Fibroblast of upper back skin (primary cell): ENCODE measurements at places on chromosomes 6 and 20.

DNA sequence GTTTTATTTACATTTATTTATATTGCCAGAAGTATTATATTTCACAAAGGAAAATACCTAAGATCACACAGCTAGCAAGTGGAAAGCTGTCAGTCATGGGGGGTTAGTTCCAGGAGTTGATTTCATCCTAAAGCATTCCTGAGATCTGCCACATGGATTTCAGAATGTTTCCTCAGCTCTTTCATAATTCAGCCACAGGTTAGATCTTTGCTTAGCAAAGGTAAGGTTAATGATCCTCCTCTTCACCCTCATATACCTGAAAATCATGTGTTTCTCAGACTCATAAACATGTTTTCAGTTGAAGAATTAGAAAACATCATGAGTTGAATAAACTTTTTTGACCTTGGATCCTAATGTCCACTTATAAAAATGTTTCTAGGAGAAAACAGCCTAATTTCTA lies 215.4 kb downstream of the ARHGAP18 start:
- no peak for DNase-seq

- no peak for DNase-seq
Measured at GRCh38 chr20:21391185-21391971, 5.9 kb downstream of the NKX2-4 start.

DNA sequence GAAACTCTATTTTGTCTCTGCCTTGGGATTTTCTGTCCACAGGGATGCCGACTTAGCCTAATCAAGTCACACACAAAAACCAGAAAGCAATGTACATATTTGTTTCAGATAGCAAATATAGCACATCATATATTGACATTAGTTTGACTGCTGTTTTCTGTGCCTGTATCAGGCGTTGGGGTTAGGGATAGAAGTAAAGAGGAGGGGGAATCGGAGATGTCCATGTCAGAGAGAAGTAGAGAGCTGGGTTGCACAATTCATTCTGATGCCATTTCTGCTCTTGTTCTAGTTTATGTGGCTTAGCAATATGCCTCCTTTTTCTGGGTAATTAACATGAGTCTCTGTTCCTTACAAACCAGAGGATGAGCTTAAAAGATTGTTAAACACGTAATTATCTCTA lies 14.7 kb upstream of the IPCEF1 start:
- DNase-seq, result no peak

DNA sequence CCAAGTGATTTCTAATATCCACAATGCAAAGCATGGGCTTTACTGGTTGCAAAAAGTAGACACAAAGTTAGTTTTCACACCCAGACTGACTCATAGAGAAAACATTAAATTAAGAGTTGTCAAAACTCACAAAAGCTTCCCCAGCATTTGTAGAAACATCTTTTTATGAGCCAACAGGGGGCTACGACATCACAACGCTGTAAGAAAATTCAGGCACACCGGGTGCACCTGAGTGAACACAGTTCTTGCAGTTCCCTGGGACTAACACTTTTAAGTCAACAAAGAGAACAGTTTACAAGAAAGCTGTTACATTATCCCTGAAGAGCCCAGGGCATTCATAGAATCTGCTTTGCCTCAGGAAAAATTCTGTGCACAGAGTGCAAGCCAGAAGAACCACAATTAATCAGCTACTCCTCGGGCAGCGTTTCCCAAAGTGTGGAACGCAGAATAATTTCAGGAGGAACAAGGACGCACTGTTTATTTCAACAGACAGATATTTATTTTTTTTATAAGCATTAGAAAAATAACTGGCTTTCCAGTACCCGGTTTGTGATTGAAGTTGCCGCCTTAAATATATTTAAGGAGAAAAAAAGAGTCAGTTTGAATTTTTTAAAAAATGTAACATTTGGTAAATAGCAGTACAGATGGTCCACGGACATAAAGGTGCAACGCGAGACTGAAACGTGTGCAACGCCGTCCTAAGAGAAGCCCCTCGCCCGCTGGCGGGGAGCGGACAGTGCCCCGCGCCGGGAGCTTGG lies 1.2 kb downstream of the NCOA5 start:
- DNase-seq, result peak; percentile 9

DNA sequence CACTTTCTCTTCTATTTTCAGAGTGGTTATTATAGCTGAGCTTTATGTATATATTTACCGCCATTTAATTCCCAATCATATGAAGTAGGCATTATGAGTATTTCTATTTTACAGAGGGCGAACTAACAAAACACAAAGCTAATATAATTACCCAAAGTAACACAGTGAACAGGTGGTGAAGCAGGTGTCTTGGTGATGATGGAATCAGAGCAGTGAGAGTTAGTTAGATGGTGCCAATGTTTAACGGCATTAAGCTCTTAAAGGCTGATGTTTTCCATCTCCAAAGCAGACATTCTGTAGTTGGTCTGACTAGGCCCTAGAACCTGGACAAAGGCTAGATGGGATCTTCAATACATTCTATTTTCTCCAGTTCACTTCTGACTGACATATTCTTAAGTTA lies 551.1 kb upstream of the SYNCRIP start:
- DNase-seq, result no peak

DNA sequence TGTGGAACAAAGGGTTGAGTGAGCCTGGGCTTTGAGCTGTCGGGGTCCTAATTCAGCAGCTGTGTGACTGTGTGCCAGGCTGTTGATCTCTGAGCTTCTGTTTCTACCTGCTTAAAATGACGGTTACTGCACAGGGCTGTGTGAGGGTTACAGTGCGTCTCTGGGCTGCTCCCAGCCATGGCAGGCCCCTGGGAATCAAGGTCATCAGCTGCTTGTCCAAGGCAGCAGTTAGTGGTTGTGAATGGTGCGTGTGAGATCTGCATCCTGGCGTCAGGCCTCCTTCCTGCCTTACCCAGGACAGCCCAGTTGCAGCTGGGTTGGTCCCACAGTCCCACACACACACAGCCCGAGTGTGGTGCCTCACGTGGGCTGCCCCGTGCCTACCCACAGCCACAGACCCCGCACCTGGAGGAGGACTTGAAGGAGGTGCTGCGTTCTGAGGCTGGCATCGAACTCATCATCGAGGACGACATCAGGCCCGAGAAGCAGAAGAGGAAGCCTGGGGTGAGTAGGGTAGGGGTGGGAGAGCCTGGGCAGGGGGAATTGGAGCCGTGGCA lies 15.6 kb downstream of the GTSF1L start:
- no peak for DNase-seq

GRCh38 chr6:164229716-164230115 lies 815.2 kb downstream of the QKI start:
- no peak for DNase-seq

DNA sequence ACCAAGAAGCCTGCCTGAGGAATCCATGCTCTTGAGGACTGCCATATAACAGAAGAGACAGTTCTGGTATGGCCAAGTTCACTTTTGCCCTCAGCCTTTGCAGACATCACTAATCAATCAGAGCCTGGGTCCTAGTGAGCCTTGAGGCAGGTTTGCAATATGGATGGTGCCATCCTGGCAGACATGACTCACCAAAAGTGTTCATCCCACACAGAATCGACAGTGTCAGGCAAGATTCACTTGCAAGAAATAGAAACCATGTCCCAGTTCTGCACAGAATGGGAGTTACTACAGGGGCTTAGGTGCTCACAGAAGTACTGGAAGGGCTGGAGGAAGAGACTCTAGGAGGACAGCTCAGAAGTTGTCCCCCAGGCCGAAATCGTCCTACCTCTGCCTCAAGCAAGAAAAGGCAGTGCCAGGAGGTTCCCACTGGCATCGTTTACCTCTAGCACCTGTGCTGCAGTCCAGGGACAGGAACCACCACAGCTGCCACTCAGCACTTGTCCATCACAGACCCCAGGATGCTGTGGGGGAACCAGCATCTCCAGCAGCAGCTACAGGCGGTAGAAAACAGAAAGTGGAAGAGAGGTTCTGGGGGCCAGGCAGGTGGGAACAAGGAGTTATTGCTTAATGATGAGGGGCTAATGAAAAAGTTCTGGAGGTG lies 42.6 kb upstream of the PHACTR3 start:
- no peak for DNase-seq

- no peak for DNase-seq
Measured at GRCh38 chr6:166950443-166950821, 5.9 kb downstream of the RNASET2 start.

- DNase-seq, result no peak
Measured at GRCh38 chr6:17103715-17104114, 1.9 kb downstream of the STMND1 start.

- no peak for DNase-seq
Measured at GRCh38 chr6:4803343-4803744, 27.1 kb downstream of the CDYL start.

DNA sequence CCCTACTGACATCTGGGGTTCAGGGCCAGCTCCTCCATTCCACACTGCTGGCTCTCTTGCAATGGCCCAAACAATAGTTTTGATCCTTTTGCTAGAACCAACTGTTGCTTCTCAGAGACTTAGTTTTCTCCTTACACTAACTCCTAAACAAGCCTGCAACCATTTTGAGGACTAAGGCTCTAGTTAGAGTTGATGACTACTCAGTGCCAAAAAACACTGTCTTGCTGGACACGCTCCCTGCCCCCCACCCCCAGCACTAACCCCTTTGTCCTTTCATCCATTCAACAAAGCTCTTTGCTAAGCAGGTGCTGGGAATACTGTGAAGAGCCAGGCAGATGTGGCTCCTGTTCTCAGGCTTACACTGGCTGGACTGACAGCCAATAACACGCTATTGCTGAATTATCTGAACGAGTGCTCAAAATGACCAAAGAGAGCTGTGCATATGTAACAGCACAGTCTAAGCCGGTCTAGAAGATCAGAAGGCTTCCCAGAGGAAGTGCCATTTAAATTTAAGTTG lies 17.6 kb downstream of the GCLC start:
- no peak for DNase-seq

- peak; percentile 18 for DNase-seq
Measured at GRCh38 chr20:58407201-58407873, 18.3 kb downstream of the VAPB start.

DNA sequence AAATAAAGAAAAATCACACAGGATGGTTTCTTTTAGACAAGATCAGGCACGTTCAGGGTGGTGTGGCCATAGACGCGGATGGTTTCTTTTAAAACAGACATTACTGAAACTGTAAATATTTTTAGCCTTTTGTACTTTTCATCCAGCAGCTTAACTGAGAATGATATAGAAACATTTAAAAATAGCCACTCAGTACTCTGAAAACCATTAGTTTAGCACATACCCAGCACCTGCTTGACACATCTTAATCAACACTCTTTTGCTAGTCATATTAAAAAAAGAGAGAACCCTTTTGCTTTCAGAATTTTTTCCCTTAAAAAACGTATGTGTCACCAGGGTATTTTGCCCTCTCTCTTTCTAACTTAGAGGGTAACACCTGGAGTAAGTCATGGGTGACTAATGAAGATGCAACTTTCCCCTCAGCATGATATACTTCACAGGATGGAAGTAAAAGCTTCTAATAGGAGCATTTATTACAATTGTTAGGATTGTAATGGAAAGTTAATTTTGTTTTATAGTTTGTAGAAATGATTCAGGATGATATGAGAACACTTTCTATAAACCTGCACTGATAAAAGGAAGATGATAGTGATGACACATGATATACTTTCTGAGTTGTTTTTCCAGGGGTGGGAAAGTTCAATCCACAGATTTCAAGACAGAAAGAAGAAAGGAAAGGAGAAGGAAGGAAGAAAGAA lies 45.2 kb downstream of the BACH2 start:
- DNase-seq, result no peak

GRCh38 chr6:85828973-85829372 lies 186.3 kb upstream of the SYNCRIP start:
- no peak for DNase-seq

DNA sequence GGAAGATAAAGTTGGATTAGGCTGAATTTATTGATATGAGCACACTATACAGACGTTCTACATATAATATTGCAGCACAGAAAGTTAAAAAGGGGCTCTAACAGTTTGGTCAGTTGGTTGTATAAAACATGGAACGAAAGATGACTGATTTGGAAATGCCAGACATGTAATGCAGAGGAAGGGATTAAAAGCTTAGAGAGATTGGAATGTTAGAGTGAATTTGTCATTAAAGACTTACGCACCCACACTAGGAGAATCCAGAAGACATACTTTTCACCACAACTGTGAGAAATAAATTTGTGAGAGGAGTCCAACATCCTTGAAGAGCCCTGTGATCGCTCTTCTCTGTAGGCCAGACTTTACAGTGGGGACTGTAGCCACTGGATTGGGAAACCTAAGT lies 134.7 kb downstream of the GPR63 start:
- DNase-seq, result no peak

- DNase-seq, result no peak
Measured at GRCh38 chr6:81051952-81052351, 700.5 kb downstream of the TENT5A start.

GRCh38 chr6:79134699-79135474 lies 56.8 kb upstream of the PHIP start:
- no peak for DNase-seq

- DNase-seq, result peak; percentile 32
Measured at GRCh38 chr20:610130-611046, at the start of gene TCF15. Gene TCF15, minus strand, starts transcription at chr20:610309. Its CDS starts 72 bp downstream, at chr20:610237.

DNA sequence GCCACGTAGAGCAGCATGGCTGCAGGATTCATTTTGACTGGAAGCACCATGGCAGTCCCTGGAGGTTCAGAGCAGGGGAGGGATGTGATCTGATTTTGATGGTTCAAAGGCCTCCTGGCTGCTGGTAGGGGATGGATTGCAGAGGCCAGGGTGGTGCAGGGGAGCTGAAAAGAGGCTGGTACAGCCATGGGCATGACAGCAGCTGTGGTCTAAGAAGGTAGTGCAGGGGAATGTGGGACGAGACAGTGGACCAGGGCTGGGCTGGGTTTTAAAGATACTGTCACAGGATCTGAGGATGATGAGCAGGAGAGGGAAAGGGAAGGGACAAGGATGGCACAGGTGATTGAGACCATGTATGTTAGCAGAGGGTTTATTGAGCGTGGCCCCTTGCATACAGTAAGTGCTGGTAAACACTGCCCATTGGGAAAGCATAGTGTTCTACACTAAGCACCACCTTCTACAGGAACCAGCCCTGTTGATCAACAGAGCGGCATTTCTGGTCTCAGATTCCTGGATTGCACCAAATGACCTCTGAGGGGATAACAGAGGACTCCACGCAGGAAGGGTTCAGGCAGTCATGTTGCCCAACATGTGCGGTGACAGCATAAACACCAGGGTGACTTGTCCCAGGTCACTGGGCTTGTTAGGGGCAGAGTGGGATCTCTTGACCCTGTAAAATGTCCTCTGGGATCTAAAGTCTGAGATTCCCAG lies 14.5 kb upstream of the SIRPA start:
- DNase-seq, result no peak

DNA sequence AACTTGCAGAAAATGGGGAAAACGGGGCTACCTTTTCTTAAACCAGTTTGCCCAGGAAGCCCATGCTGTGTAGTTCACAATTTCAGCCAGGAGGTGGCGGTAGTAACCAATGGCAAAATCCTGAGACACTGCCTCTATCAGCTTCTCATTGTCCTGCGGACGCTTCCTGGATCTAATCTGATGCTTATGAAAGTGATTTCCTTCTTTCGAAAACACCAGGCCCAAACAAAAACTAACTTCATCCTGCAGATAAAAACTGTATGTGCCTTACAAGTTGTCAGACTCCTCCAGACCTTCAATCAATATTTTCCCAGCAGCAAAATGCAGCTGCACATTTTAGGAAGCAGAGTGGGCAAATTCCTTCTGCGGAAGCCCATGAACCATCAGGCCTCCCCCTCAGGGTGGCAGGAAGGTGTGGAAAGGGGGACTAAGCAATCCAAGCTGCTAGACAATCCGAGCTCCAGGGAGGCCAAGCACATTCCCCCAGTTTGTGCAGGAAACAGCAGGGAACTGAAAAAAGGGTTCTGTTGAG lies 88.5 kb downstream of the LY86 start:
- DNase-seq, result peak; percentile 79
